ENCODE measurements at places on chromosomes 11 and 22.

- no peak for DNase-seq
Observed at GRCh38 chr11:61056981-61057380, 45.3 kb upstream of the CD5 start.

GRCh38 chr11:63931876-63932275, 6.9 kb upstream of the NAA40 start:
- no peak for DNase-seq

- DNase-seq, result peak; percentile 38
Observed at GRCh38 chr11:1708716-1709115, 11.7 kb downstream of the KRTAP5-6 start.

DNA sequence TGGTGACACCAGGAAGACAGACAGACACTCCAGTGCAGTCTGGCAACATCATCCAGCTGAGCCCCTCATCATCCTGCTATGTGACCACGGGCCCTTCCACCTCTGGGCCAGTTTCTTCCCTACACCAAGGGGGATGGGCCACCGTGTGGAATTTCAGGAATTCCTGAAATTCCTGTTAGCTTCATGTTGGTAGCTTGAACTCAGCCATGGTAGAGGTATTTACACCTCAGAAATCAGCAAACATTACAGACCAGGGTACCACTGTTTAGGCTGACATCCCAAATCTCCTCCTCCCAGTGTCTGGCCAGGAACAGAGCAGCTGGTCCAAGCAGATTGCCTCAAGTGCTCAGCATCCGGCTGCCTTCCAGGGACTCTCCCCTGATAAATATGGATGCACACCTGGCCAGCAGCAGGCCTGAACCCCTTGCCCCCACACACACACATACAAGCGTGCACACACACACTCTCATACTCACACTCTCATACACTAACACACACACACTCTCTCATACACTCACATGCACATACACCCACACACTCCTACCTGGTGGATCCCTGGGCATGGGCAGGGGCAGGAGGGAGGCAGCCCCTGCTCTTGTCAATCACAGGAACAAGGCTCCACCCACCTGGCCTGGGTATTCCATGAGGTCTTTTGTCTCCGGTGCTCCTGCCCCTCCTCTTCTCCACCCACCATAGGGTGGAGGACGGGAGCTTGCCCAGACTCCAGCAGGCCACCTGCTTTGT, 85.2 kb downstream of the BUD13 start:
- no peak for DNase-seq

All from tibial artery (tissue), 4 donors.